ENCODE measurements at places on chromosomes 6 and 20.

DNA sequence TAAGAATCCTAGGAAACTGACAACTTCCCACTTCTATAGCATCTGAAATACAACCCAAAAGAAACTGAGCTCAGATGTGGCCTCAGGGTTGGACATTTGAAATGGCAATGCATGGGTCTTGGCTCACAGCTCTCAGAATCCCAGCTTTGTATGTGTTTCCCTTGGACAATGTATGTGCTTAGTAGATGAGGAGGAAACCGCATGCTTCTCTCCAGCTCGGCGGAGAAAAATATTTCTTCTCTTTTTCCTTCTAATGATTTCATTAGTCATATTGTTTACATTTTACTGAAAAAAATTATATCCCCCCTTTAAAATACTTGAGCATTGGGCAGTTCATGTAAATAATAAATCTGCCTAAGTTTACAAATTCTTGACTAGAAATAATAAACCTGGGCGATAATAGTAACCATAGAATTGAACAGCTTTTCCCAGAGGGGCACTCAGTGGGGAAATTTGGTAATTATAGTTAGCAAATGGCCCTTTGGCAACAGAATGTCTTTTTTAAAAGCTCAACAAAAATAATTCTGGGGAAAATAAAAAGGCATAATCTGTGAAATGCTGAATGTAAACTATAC, 55.3 kb downstream of the PFDN4 start:
- no peak for DNase-seq

DNA sequence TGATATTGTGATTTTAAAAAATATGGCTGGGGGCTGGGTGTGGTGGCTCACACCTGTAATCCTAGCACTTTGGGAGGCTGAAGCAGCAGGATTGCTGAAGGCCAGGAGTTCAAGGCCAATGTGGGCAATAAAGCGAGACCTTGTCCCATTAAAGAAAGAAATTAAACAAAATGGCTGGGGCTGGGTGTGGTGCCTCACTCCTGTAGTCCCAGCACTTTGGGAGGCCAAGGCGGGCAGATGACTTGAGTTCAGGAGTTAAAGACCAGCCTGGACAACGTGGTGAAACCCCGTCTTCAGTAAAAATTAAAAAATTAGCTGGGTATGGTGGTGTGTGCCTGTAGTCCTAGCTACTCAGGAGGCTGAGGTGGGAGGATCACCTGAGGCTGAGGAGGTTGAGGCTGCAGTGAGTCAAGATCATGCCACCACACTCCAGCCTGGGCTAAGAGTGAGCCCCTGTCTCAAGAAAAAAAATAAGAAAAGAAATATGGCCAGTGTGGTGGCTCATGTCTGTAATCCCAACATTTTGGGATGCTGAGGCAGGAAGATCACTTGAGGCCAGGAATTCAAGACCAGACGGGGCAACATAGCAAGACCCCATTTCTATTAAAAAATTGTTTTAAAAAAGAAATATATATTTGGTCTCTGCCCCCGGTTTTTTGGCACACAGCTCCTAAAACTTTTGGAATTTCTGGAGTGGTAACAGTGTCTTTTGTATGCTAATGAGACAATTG, 39.8 kb downstream of the SLC17A5 start:
- no peak for DNase-seq

GRCh38 chr20:7627734-7628663, 312.3 kb downstream of the HAO1 start:
- no peak for DNase-seq

GRCh38 chr6:43964659-43965570, 162.3 kb downstream of the MRPL14 start:
- DNase-seq = no peak

- DNase-seq = no peak
Observed at GRCh38 chr6:161135695-161136591, 137.9 kb downstream of the AGPAT4 start.

- DNase-seq = no peak
Observed at GRCh38 chr6:72689107-72689954, 67.5 kb downstream of the KCNQ5 start.

- DNase-seq = no peak
Observed at GRCh38 chr6:5762561-5762968, 244.2 kb downstream of the NRN1 start.

- DNase-seq = no peak
Observed at GRCh38 chr6:12548526-12548925, 168.0 kb upstream of the PHACTR1 start.

- no peak for DNase-seq
Observed at GRCh38 chr6:2632976-2633584, 117.6 kb downstream of the MYLK4 start.

DNA sequence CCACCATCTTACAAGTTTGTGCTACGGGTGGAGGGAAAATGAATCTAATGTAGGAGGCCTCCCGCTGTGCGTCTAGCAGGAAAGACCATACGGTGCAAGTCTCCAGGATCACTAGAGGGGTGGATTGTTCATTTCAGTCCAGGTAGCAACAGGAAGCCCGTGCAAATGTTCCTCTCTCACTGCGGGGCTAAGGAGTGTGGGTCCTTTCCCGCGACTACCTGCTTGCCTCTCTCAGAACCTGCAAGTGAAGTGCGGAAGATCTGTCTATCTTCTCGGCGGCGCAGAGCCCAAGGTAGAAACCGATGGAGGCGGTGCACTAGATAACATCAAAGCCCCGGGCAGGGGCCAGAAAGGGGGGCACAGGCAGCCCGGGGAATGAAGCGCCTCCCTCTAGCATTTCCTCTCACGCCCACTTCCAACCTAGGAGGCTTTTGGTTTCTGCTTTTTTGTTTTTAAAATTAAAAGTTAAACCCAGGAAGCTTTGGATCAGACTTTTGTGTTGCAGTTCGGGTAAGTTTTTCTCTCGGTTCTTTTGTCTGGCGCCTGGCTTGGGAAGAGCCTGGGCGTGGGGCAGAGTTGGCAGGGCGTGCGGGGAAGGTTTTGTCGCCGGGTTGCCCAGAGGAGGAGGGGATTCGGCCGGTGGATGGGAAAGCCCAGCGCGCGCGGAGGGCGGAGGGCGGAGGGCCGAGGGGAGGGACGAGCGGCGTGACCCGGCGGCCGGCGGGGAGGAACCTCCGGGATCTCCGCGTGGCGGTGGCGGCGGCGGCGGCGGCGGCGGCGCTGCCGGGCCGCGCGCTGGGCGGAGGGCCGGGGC, 3.5 kb upstream of the HIVEP1 start:
- no peak for DNase-seq

DNA sequence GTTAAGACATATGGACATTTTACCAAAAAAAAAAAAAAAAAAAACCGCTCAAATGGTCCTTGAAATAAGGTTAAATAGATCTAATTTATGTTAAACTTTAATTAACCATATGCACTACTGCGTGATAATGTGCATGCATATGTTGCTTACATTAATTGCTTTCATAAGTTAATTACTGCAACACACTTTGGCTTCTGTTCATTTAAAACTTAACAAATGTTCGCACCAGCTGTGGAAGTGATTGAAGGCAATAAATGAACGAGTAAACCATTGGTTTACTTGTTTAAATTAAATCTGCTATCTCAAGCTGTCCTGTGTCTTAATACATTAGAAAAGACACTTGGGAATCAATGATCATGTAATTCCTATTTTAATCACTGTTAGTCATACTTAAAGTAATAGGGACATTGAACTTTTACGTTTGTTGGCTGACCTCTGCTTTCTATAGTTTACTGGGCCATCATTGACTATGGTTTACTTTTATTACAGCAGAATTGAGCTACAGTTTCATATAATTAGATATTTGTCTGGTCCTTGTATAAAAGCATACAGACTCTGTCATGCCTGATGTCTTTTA, 294.7 kb downstream of the KHDC1L start:
- no peak for DNase-seq

GRCh38 chr6:77620278-77620882, 32.5 kb upstream of the MEI4 start:
- no peak for DNase-seq

DNA sequence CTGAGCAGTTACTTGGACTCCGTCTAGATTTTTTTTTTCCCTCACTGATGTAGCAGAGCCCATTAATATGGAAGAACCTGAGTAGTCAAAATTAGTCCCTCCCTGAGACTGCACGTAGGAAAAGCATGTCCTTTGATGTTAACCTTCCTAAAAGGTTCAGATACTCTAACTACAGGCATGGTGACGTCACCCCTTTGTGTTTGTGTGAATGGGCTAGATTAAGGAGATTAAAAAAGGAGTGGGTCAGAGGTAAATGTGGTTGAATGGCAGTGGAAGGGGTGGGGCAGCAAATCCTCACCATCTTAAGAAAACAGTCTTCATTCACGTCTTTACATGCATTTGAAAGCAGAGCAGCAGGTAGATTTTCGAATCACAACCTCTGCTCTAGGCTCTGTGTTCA, 521.1 kb downstream of the TFAP2B start:
- no peak for DNase-seq

DNA sequence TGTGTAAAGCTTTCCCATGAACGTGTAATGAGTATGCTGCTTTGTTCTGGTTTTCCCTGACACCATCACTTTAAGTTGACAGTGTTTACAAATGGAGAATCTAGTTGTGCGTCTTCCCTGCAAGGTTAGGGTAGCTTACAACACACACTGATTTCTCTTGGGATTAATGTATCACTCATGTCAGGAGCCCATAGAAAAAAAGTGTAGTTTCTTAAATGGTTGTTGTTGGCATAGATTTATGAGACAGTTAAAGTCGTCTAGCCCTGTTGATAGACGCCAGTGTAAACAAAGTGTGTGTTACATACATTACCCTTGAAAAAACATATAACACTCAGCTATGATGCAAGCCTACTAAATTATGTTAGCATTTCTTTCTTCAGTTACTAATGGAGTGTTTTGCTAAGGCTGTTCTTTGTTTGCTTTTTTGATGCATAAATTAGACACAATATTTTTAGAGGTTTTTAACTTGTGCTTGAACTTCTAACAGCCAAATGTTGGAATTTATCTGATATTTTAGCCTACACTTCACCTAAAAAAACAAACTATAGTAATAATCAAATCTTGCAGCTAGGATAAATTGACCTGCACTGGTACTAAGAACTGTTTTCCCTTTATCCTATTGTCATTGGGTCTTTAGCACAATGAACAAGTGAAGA, 88.6 kb downstream of the RNF217 start:
- no peak for DNase-seq

- no peak for DNase-seq
Observed at GRCh38 chr20:50608750-50609104, 82.6 kb downstream of the RIPOR3 start.

- DNase-seq = no peak
Observed at GRCh38 chr20:61888101-61888865, 177.4 kb downstream of the TAF4 start.

DNA sequence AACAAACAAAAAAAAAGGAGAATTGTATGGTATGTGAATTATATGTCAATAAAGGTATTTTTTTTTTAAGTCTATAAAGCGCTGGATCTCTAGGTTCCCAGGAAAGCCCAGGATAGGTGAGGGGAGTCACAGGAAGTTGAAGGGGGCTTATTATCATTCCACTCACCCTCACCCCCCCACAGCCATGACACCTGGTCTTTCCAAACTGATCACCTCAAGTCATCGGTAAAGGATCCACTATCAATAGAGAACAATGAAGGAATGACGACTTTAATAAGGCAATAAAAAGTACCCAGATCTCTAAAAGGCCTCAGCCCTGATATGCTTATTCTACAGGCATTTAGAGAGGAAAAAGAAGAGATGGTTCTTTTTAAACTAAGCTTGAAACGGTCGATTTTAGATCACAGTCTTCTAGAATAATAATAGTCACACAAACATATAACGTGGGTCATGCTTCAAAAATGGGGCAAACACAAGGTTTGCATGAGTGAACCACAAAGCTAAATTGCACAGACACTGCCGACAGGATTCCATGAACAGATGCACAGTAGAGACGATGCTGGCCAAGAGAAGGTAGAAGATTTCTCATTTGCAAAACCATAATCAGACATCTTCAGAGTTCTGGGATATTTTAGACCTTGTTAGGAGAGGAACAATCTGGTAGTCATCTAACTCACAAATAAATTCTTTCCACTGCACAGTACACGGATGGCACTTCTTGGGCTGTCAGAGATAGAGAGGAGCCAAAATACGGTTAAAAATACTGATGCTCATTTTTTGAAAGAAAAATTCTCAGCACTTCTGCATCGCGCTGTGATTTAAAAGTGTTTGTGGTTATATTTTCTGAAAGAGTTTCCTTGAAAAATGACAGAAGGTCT, 21.0 kb downstream of the ZMYND8 start:
- DNase-seq = no peak

DNA sequence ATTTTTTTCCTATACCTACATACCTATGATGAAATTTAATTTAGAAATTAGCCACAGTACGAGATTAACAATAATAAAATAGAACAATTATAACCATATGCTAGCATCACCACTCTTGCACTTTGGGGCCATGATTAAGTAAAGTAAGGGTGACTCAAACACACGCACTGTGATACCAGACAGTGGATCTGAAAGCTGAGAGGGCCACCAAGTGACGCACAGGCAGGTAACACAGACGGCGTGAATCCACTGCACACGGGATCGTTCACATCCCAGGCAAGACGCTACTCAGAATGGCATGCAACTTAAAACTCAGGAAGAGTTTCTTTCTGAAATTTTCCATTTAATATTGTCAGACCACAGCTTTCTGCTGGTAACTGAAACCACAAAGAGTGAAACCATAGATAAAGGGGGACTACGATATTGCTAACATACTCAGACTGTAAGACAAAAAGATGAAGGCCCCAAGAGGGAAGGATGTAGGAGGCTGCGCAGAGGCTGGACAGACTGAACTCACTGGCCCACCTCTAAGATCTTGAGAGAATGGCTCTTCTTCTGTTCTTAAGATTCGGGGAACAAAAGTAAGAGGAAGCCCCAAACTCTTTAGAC, 17.9 kb downstream of the RRBP1 start:
- DNase-seq = no peak

GRCh38 chr6:149278997-149279396, 38.5 kb upstream of the TAB2 start:
- no peak for DNase-seq

GRCh38 chr6:110256366-110256765, 76.1 kb downstream of the CDC40 start:
- no peak for DNase-seq

GRCh38 chr20:49323622-49324238, 45.9 kb upstream of the ZNFX1 start:
- no peak for DNase-seq

DNA sequence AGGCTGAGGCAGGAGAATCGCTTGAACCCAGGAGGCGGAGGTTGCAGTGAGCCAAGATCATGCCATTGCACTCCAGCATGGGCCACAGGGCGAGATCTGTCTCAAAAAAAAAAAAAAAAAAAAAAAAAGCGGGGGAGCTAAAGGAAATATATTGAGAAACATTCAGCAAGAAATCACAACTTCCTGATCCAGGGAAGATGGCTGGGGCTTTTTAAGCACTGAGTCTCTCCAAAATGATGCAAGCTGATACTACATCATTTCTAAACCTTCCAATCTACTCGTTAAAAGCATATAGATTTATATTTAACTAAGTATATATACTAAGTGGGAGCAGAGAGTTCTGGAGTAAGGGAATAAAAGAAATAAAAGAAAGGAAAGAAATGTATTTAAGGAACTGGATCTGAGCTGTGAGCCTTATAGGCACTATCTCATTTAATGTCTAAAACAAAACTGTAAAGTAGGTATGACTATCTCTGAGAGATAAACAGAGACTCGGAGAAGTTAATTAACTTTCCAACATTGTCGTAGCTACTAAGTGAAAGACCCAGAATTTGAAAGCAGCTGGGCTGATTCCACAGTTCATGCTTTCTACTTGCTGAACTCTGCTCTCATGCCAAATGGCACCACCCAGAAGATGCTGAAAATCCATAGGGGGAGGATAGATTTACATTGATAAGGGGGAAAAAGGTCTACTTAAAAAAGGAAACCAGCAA, 215.0 kb upstream of the MARCKS start:
- DNase-seq = no peak

- no peak for DNase-seq
Observed at GRCh38 chr6:45115696-45116095, 212.4 kb upstream of the RUNX2 start.

GRCh38 chr20:53157443-53158408, 185.6 kb downstream of the TSHZ2 start:
- no peak for DNase-seq

Measured in omental fat pad (tissue), 4 donors.